ENCODE measurements at places on chromosomes 3 and 15.

DNA sequence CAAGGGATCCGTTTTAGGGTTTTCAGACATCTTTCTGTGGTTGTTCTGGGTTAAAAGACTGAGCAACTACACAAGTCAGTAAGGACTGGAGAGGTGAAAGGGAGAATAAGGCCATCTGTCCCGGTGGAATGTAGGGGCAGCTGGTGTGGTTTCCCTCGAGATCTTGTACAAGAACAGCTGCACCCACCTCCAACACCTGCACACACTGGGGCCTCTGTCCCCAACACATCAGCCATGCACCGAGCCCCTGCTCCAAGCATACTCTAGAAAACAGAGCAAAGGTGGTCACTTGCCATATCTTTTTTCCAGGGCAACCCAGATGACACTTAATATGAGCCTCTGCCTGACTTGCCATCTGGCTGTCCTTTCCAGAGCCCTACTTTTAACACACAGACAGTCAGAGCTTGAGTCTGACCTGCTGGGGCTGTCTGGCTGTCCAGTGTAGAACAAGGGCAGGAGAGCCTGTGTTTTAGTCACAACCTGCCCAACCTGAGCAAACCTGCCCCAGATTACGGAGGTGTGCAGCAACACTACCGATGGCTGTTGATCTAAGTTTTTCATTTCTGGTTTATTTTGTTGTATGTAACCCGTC is 12.2 kb downstream of the MAN2A2 start:
- DNase-seq, result no peak

DNA sequence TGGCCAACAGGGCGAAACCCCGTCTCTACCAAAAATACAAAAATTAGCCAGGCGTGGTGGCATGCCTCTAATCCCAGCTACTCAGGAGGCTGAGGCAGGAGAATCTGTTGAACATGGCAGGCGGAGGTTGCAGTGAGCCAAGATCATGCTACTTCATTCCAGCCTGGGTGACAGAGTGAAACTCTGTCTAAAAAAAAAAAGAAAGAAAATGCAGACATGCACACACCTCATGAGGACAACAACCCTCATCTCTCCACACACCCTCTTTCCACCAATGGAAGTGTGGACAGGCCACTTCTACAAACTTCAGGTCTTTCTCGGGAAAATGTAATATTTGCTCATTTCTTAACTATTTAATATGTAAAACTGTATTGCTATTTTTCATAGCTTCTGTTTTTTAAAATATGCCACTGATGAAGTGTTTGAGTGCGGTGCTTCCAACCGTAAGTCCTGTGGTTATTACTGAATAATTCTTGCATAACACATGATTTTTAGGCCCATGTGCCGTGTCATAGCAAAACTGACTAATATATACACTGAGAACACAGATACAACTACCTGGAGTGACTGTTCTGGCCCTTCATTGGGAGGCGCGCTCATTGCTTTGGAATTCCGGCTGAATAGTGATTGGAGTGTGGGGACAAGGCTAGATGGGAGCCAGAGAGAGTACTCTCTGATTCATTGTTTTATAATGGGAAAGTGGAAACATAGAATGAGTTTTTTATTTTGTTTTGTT is 23.1 kb downstream of the LRRC31 start:
- DNase-seq, result no peak

GRCh38 chr15:37097144-37097919 is 3.0 kb downstream of the MEIS2 start:
- no peak for DNase-seq

DNA sequence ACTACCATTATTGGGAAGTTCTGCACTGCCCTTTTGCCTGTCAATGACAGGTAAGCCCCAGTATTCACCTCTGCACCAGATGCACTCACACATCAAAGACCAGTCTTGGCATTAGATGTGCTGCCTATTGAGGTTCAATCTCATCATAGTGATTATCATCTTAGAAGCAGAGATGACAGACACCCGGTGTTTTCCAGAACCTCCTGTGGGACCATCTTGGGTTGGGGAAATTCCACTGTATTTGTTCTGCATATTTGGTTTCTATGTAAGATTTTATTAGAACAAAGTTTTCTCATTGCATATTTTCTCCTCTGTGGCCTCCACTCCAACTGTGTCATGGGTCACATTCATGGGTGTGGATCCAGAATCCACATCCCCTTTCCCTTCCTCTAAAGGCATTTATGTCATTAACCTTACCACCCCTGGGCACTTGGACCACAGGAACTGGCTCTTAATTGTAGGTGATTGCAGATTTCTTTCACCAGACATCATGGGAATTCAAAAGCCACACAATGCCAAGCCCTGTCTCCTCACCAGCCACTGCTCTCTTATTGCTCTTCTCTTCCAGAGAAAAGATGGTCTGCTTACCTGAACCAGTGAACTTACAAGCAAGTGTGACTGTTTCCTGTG is 31.2 kb downstream of the PLA1A start:
- no peak for DNase-seq

GRCh38 chr15:42577514-42578031 is 2.2 kb downstream of the STARD9 start:
- DNase-seq, result no peak

DNA sequence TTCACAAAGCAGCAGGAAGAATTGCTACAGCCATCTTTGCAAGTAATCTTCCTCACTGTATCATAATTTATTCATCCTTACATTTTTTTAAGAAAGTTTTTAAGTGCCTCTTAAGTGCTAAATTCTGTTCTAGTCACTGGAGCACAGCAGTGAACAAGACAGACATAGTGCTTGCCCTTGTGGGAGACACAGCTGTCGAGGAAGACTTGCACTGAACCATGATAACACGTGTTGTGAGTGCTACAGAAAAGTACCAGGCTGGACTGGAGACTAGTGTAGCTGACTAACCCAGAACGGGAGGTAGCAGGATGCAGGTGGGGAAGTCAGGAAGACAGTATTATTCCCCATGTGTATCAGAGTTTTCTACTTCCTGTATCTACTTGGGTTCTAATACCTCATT is 300.6 kb downstream of the TBL1XR1 start:
- no peak for DNase-seq

- DNase-seq, result no peak
Observed at GRCh38 chr3:39021465-39022285, 30.1 kb downstream of the SCN11A start.

All from stimulated activated CD8-positive, alpha-beta memory T cell treated with anti-CD3 and anti-CD28 coated beads, Interleukin-15, amount 100 ng/mL, for 24 hours (primary cell).